Activated naive CD8-positive, alpha-beta T cell treated with anti-CD3 and anti-CD28 coated beads, Interleukin-2, amount 10 ng/mL, durations not matched to agents 7 days and 5 days (primary cell): ENCODE measurements at places on chromosomes 2 and 18.

DNA sequence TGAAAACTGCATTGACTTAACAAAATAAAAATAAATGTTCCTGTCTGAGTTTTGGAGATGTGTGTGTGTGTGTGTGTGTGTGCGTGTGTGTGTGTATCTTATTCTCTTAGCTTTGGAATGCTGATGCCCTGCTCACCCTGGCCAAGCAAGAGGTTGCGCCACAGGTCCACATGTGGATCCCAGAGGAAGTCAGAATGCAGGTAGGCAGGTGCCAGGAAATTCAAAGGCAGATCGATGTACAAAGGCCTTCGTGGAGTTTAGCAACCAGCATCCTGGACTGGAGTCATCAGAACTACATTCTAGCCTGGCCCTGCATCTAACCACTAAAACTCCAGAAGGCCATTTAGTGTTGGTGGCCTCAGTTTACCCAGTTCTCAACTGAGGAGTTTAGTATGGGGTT is 12.4 kb downstream of the G6PC2 start:
- no peak for DNase-seq

- no peak for DNase-seq
Observed at GRCh38 chr18:61414086-61414485, 80.9 kb downstream of the CDH20 start.

DNA sequence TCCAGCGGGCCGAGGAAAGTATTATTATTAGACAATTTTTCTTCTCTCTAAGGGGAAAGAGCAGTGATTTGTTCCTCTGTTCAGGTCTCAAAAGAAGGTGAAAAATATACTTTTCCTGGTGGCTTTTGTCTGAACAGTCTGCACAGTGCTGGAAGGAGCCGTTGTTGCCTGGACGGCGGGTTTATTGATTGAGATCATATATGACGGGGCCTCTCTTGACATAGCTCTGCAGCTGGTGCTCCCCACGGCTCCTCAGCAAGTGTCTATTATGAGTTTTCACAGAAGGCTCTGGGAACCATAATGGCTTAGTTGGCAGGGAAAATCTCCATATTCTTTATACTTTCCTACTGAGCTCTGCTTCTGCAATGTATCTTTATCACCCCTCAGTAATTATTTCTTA is 42.9 kb downstream of the FSHR start:
- DNase-seq: no peak

DNA sequence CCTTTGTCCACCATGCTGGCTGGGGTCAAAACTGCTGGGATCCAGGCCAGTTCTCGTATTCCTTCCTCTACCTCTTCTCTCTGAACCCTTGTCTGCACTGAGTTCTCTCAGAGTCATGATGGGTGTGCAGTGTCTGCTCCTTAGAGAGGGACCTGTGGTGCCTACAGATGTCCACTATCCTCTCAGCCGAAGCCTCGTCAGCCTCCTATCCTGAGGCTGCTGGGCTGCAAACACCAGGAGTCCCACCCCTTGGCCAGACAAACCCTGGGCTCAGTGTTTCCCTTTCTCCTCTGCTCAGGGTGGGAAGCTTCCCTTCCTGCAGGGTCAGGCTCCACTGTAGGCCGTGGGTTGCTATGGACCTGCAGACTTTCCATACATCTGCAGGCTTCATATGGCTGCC is 2.3 kb downstream of the INPP5D start:
- no peak for DNase-seq

DNA sequence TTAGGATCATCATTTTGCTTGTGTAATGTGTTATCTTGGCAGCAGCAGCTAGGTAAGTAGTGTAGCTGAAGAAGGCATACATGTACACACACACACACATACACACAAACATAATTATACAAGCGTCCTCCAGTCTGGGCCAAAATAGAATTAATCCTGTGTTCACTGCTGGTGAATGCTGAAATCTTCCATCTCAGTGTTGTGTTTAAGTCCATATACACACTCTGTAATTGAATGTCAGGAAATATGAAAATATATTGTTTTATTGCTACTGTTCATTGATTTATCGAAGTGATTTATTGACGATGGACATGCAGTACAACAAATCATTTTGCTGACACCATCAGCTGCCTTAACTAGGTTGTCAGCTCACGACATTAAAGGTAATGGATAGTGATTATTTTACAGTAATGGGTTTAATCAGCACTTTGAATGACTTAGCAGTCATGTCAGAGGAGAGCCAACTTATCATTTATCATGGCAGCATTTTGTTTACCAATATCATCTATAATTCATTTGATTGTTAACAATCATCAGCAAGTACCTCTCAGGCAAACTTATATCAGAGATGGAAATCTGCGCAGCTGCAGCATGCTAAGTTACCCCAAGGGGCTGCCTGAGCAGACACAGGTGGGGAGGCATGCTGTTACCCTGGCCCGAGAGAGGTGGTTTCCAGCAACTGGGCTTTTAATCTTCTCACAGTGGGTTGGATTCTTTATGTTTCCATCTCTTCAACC is 83.7 kb upstream of the FSHR start:
- no peak for DNase-seq

GRCh38 chr2:96798733-96799622 is 17.1 kb upstream of the CNNM3 start:
- DNase-seq: no peak

GRCh38 chr2:84889332-84889731 is 8.4 kb upstream of the TRABD2A start:
- DNase-seq: no peak

- DNase-seq: no peak
Observed at GRCh38 chr2:227360351-227360750, 18.8 kb downstream of the TM4SF20 start.

DNA sequence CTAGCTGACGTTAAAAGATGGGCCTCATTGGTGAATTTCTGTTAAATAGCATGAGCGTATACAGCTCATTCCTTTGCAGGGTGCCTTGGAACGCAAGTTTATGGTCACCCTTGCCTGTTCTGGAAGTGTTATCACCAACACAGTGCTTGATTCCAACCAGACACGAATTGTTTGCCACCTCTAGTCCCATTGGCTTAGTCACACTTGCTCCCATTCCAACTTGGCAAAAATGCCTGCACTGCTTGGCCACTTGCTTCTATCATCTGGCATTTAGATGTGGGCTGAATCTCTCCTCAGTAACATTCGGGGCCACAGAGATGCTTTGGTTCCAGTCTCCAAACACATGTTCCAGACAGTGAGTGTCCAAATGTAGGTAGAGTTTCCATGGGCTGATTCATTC is 27.5 kb upstream of the ACVR1 start:
- no peak for DNase-seq

GRCh38 chr2:132824716-132825115 is 154.7 kb upstream of the LYPD1 start:
- DNase-seq: no peak

DNA sequence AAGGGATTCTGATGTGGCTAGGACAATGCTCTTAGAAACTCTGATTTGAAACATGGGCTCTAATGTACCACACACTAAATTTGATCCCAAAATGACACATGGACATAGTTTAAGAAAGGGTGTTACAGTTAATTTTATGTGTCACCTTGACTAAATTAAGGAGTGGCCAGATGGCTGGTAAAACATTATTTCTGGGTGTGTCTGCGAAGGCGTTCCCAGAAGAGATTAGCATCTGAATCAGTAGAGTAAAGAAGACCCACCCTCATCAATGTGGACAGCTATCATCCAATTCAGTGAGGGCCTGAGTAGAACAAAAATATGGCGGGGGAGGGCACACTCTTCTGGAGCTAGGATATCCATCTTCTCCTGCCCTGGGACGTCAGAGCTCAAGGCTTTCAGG is 283.1 kb upstream of the CHAC2 start:
- no peak for DNase-seq

DNA sequence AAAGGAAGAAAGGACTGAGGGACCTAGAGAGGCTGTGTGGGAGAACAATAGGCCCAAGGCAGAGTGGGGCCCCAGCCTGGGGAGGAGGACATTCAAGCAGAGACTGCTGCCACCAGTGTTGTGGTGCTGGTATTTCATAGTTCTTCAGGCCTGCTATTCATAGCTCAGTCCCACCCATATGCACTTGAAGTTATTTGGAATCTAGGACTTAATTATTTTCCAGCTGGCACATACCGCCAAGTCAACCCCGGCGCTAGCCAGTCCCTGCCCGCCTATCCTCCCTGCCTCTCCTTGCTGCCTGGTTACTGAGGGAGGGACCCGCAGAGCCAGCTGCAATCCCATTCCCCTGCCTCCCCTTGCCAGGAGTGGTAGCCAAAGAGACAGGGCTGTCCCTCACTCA is 141.2 kb downstream of the CABLES1 start:
- no peak for DNase-seq

DNA sequence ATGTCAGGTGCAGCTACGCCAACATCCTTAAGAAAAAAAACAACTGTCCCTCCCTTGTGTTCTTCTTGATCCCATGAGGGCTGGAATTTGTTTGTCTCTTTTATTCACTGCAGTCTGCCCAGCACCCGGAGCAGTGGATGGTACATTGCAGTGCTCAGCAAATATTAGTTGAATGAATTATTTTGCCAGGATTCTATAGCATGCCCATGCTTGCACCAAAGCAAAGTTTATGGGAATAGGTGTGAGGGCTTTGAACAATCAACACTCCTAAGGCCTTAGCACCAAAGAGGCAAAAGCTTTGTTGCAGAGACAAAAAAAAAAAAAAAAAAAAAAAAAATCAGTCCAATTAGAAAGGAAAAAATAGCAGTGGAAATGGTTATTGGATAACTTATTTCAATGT is 28.7 kb upstream of the DCC start:
- DNase-seq: no peak

- DNase-seq: no peak
Observed at GRCh38 chr2:190626641-190627210, 22.2 kb upstream of the NAB1 start.

GRCh38 chr2:98896944-98897343 is 39.1 kb downstream of the CRACDL start:
- no peak for DNase-seq

DNA sequence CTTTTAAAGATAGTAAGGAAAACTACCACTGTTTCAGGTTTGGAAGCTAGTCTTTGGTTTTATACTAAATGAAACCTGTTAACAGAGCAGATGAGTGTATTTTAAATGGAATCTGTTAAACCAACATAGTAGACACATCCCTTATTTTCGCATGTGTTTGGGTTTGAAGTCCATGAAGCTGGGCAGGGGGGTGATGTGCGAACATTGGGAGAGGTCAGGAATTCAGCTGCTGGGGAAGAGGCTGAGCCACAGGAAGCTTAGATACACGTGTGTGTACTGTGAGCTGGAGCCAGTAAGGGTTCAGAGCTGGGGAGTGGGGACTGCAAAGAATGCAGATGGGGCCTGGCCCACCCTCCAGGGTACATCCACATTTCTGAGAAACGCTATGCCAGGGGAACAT is 176.9 kb downstream of the VAPA start:
- DNase-seq: no peak

- no peak for DNase-seq
Observed at GRCh38 chr2:173231042-173231441, 123.6 kb upstream of the CDCA7 start.

DNA sequence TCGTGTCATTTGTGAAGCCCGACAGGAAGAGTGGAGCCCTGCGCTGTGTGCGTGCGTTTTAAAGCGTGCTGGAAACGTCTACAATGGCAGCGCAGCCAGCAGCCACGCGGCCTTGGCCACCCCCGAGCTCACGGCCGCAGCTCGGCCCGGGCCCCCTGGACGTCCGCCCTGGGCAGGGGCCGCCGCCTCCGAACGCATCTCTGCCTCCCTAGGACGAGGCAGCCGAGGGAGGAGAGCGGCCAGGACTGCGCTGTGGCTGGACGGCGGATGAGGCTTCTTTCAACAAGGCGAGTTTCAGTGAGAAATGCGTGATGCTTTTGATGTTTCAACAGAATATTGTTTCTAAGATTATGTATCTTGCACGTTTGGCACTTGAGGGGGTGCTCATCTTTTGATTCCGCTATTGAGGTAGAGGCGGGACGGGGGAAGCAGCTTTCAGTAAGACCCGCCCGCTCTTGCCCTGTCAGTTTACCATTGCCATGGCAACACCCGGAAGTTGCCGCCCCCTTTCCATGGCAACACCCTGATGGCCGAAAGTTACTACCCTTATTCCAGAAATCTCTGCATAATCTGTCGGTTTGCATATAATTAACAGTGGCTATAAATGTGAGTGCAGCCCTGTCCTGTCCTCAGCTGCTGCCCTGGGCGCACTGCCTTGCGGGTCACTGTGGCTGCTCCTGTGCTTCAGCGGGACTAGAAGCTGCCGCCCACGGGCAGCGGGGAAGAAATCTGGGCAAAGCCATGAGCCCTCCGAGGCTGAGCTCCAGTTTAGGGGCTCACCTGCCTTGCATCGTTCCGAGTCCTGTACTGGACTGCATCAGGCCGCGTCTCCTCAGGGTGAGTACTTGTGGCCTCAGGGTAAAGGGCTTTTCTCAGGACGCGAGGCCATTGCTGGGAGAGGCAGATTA is 38.6 kb downstream of the ADNP2 start:
- peak; percentile 75 for DNase-seq

GRCh38 chr18:12921178-12921577 is 26.6 kb upstream of the SEH1L start:
- no peak for DNase-seq

- DNase-seq: peak; percentile 50
Observed at GRCh38 chr2:74414881-74415761, 6.3 kb downstream of the C2orf81 start.

- no peak for DNase-seq
Observed at GRCh38 chr2:127706215-127706990, 5.1 kb downstream of the SFT2D3 start.

GRCh38 chr2:65027616-65028244 is 28.5 kb upstream of the CEP68 start:
- DNase-seq: no peak
